ENCODE measurements at places on chromosomes 11 and 22.

- peak; percentile 33 for DNase-seq
Measured at GRCh38 chr11:78740199-78741071, 165.8 kb upstream of the NARS2 start.

- DNase-seq, result no peak
Measured at GRCh38 chr22:45442116-45442515, 28.6 kb downstream of the RIBC2 start.

GRCh38 chr11:14114269-14114668 lies 151.7 kb downstream of the SPON1 start:
- DNase-seq, result peak; percentile 8

GRCh38 chr11:108786281-108786990 lies 121.6 kb downstream of the DDX10 start:
- no peak for DNase-seq

GRCh38 chr11:126304457-126305075 lies 706 bp downstream of the DCPS start:
- DNase-seq, result no peak

GRCh38 chr11:28860893-28861292 lies 752.7 kb downstream of the METTL15 start:
- DNase-seq, result no peak

DNA sequence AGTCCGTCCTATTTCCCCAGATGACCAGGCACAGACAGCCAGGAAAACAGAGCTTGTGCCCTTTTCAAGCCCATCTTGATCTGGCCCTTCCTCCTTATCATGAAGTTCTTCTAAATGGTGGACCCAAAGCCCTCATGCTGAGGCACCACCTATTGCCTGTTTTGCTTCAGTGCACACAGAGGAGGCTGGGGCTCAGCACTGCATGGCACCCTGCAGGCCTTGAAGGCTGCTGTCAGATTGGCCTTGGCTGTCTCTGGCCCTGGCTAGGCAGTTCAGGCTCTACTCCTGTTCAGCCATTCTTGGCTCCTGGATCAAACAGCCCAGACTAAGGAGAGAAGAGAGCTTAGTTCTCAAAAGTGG lies 49.2 kb downstream of the OTOG start:
- no peak for DNase-seq

DNA sequence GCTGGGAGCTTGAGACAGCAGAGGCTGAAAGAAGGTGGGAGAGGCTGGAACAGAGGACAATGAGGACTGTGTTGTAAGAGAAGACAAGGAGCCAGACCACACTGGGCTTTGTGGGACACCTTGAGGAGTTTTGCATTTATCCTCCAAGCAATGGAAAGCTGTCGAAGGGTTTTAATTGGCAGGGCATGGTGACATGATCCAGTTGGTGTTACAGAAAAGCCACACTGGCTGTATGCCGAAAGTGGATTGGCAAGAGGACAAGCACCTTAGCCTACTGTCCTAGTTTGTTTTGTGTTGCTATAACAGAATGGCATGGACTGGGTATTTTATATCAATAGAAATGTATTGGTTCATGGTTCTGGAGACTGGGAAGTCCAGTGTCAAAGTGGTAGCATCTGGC lies 14.0 kb upstream of the APLNR start:
- DNase-seq, result no peak

- DNase-seq, result no peak
Measured at GRCh38 chr22:40758390-40758789, 60.8 kb downstream of the SLC25A17 start.

Measured in heart right ventricle (tissue), 16 donors.